ENCODE measurements at places on chromosomes 4 and X.

- DNase-seq: no peak
Measured at GRCh38 chr4:153151535-153152455, 52.4 kb upstream of the TRIM2 start.

GRCh38 chrX:30997411-30997810 is 74.4 kb downstream of the FTHL17 start:
- no peak for DNase-seq

DNA sequence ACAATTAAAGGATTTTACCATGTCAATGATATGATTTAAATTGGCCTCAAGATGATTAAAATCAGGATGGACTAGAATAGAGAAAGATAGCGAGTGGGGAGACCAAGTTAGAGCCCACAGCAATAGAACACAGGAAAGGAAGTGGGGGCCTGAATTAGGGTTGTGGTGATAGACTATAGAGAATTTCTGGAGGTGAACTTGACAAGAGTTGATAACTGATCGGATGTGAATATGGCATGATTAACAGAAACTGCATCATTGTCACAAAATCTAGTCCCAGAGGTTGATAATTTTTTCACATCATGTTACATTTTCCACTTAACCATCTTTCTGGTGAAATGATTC is 26.3 kb upstream of the TRPC3 start:
- DNase-seq: no peak

- no peak for DNase-seq
Measured at GRCh38 chr4:105191621-105192210, 45.0 kb downstream of the TET2 start.

DNA sequence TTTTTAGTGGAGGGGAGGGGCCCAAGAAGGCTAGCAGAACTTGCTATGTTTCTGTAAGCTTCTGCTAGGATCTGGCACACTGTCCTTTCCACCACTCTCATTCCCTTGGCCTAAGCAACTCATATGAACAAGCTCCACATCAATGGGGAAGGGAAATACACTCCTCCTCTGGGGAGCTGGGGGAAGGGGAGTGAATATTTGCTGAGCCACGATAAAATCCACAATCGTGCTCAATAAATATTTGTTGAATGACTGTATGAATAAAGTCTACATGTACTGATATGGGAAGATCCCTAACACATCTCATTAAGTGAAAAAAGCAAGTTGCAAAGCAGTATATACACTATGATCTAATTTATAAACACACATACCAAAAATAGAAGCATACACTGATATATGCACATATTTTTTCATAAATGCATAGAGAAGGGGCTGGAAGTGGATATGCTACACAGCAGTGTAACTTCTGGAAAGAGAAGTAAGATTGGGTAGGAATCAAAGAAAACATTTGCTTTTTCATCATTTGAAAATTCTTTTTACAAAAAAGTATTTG is 95.8 kb upstream of the EFHC2 start:
- no peak for DNase-seq

DNA sequence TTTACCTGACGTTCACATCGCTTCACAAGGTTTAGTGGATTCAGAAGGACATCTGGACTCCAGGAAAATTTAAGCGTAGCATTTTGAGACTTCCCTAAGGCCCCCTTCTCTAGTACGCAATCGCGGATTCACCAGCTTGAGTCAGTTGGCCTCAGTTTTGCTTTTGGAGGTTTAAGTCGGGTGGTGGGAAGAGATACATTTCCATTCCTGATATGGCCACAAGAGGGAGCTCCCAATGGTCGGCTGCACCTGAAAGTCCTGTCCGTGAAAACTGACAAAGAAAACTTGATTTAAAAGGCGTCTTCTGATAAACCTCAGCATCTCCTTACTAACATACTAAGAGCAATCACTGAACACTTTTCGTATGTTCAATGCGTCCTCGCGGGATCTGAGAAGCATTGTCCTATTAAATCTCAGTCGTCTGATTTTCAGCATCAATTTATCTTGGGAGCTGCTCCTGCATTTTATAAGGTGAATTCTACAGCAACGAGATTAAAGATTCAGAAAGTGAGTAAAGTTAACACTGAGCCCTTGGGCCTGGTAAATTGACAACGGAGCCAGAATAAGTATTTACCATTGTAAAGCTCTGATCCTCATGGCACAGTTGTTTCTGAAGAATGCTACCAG is 50.6 kb downstream of the LGI2 start:
- DNase-seq: no peak

- no peak for DNase-seq
Measured at GRCh38 chr4:60485276-60485675, 714.9 kb upstream of the ADGRL3 start.

- DNase-seq: no peak
Measured at GRCh38 chr4:159778298-159778697, 675.4 kb downstream of the RAPGEF2 start.

DNA sequence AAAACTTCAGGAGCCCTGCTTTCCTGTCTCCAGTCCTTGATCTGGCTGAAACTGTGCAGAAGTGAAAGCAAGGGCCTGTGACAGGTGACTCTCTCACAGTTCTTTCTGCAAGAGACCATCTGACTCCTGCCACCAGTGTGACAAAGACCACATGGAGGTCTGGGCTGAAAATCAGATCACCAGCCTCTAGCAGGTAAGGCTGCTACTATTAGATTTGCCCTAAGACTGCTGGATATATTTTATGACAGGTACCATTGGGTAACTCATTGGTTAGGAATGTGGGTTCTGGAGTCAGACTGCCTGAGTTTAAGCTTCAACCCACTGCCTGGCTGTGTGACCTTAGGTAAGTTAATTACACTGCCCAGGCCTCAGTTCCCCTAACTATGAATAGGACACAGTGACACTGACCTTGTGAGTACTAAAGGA is 163.3 kb upstream of the SLC7A11 start:
- DNase-seq: peak; percentile 8

- DNase-seq: no peak
Measured at GRCh38 chr4:7461230-7461629, 26.5 kb upstream of the PSAPL1 start.

GRCh38 chr4:113077575-113077974 is 28.1 kb downstream of the ANK2 start:
- no peak for DNase-seq

DNA sequence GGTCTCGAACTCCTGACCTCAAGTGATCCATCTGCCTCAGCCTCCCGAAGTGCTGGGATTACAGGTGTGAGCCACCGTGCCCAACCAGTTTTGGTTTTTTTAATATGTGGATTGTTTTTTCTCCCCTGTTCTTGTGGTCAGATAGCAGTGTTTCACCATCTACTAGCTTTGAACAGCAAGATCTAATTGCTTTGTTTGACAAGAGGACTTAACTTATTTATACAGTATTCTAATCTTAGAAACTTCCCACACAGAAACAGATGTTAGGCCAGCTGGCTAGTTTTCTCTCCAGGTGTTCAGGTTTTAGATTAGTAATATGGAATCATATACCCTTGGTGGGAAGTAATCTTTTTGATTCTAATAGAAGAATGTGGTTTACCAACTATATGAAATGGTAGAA is 12.9 kb downstream of the ING2 start:
- no peak for DNase-seq

GRCh38 chrX:68570598-68570997 is 71.7 kb downstream of the YIPF6 start:
- DNase-seq: no peak

GRCh38 chr4:173468314-173468713 is 61.7 kb downstream of the HAND2 start:
- no peak for DNase-seq

- DNase-seq: no peak
Measured at GRCh38 chr4:82705928-82706300, 92.7 kb downstream of the SCD5 start.

DNA sequence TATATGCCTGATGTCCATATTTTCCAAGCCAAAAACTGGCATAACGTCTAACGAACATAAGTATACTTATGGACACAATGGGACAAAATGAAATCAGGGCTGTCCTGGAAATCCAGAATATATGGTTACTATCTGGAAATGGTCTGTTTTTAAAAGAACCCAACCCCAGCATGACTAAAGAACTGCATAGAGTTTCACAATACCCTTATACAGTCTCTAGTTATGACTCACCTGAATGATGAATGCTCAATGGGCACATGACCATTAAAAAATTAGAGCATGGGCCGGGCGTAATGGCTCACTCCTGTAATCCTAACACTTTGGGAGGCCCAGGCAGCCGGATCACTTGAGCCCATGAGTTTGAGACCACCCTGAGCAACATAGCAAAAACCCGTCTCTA is 31.8 kb downstream of the AMMECR1 start:
- DNase-seq: peak; percentile 18

- DNase-seq: no peak
Measured at GRCh38 chr4:48490680-48491513, 845 bp downstream of the ZAR1 start.

GRCh38 chrX:6857749-6858148 is 289.8 kb upstream of the STS start:
- no peak for DNase-seq

DNA sequence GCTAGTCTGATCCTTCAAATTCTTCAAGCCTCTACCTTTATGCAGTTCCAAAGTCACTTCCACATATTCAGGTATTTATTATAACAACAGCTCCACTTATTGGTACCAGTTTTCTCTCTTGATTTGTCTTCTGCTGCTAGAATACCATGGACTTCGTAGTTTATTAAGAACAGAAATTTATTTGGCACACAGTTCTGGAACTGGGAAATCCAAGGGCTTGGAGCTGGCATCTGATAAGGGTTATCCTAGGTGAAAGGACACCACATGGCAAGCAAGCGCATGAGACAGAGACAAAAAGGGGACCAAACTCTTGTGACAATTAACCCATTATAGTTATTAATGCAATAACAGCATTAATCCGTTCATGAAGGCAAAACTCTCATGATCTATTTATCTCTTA is 600.5 kb upstream of the ATOH1 start:
- no peak for DNase-seq

DNA sequence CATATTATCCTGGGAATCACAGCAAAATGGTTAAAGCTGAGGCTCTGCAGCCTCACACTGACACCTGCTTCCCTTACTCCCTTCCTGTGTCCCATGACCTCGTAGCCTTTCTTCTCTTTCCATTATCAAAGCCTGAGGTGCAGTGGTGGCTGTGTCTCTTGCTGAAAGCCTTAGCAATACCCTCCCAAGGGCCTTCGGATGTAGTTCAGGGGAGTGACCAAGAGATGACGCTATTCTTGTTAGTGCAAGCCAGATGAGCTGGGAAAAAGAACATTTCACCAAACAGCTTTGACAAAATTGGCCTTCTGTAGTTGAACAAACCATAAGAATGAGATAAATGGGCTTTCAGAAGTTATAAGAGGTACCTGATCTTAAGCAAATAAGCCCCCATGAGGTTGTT is 31.6 kb downstream of the SMIM10L2A start:
- DNase-seq: no peak

DNA sequence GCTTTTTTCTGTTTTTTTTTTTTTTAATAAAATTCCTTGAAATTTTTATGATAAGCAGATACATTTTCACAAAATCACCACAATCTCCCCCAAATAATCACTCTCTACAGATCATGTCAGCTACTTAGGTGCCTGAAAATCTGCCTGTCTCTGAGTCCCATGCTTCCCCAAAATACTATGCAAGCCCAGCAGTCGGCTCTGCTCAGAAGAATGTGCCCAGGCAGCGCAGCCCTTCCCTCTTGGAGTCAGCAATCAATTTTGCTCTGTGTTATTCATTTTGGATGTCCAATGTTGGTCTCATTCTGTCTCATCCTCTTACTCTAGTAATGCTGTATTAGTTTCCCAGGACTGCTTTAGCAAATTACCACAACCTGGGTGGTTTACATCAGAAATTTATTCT is 24.9 kb upstream of the C1QTNF7 start:
- DNase-seq: no peak

DNA sequence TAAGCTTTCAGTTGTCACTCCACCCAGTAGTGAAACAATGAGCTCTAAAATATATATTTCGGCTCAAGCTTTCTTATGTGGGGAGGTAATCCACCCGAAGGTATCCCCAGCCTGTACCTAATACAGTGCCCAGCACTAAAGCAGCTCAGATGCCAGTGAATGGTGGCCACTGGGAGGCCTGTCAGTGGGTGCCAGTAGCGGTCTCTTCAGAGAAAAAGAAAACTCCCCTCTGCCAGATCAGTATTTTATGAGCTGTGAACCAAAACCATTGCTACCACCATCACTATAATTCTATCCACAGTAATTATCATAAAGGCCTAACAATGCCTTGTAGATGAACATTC is 835 bp upstream of the NFKB1 start:
- DNase-seq: no peak

GRCh38 chrX:39162322-39162735 is 361.1 kb downstream of the MID1IP1 start:
- DNase-seq: no peak

GRCh38 chrX:46298821-46299220 is 246.4 kb downstream of the ZNF674 start:
- no peak for DNase-seq

DNA sequence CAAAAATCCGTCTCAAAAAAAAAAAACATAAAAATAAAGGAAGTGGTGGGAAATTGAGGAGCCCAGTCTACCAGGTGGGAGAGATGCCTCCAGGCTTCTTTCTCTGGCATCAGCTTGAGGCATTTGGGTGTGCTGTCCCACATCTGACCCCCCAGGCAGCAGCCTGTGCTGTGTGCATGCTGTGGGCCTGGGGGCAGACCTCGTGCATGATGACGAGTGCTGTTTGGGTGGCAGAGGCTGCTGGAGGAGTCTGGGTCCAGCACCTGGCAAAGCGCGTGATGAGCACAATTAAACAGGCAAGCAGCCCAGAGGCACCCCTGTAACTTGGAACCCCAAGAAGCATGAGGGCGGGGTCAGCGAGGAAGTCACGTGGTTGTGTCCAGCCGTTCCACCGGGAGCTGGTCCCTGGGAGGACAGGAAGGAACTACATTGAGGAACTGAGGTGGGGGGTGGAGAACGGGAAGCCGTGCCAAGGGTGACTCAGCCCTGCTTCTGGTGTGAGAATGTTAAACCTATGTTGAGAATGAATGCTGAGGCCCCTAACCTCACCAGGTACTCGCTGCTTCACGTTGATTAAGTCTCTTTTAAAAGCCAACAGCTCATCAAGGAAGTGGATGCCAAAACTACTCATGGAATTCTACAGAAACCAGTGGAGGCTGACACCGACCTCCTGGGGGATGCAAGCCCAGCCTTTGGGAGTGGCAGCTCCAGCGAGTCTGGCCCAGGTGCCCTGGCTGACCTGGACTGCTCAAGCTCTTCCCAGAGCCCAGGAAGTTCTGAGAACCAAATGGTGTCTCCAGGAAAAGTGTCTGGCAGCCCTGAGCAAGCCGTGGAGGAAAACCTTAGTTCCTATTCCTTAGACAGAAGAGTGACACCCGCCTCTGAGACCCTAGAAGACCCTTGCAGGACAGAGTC is 6.1 kb downstream of the TACC3 start:
- DNase-seq: peak; percentile 71
